ENCODE measurements at places on chromosomes 6 and 20. TPM values are rescaled to one million over a fixed set of nuclear protein-coding genes. Genes with fewer than 3 reads are reported as not detected.

LCA5 gene
- total RNA-seq, result 0.92 TPM

- H3K4me1 ChIP-seq, result peaks cover 64% of the 10 kb centered on the region
- no peak for DNase-seq
- peak overlapping the region; percentile 82 for H3K27ac ChIP-seq
- H3K4me3 ChIP-seq, result peak overlapping the region; percentile 70
- H3K27me3 ChIP-seq, result no peaks in the 10 kb centered on the region
- H3K36me3 ChIP-seq, result no peaks in the 10 kb centered on the region
Measured at GRCh38 chr20:1392443-1392692, 486 bp downstream of the FKBP1A start.

DNA sequence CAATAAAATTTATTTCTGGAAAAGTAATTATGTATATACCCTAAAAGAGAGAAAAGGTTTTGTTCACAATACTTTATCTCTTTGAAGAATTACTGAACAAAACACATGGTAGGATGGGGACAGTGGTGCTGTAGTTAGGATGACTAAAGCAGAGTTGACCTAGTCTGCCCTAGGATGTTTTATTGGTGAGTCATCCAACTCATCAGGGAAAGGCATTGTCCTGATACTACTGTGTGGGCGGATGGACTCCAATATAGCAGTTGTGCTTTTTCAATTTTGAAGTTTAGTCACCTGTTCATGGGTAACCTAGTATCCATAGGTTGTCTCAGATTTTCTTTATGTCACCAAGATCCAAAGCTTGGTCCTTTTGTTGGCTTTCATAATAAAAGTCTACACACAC, 53.3 kb upstream of the EYS start:
- H3K36me3 ChIP-seq, result no peaks in the 10 kb centered on the region
- no peak overlapping the region for H3K4me3 ChIP-seq
- H3K27ac ChIP-seq, result no peak overlapping the region
- H3K4me1 ChIP-seq, result no peaks in the 10 kb centered on the region
- no peak for DNase-seq
- no peaks in the 10 kb centered on the region for H3K27me3 ChIP-seq

DNA sequence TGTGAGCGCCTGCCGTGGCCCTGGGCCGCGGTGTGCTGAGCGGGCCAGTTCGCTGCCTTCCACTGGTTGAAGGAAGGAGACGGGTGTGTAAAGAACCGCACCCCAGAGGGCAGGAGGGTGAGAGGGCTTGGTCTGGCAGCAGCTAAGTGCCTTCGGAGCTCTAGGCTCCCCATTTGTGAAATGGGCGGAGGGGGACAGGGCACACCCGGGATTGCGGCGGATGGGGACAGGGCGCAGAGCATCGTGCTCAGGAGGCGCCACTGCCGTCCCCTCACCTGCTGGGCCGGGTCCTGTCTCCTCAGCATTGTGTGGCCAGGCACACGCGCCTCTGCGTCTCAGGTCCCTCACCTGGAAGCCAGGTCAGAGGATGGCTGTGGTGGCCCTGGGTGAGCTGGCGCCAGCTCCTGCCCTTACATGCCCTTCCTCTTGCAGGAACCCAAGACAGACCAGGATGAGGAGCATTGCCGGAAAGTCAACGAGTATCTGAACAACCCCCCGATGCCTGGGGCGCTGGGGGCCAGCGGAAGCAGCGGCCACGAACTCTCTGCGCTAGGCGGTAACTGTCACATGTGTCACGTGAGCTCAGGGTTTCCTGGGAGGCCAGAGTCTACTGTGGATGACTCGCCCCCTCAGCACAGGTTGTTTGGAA, 3.1 kb downstream of the ADRM1 start:
- H3K27me3 ChIP-seq, result no peaks in the 10 kb centered on the region
- no peak overlapping the region for H3K4me3 ChIP-seq
- no peak overlapping the region for H3K27ac ChIP-seq
- no peaks in the 10 kb centered on the region for H3K36me3 ChIP-seq
- no peak for DNase-seq

DNA sequence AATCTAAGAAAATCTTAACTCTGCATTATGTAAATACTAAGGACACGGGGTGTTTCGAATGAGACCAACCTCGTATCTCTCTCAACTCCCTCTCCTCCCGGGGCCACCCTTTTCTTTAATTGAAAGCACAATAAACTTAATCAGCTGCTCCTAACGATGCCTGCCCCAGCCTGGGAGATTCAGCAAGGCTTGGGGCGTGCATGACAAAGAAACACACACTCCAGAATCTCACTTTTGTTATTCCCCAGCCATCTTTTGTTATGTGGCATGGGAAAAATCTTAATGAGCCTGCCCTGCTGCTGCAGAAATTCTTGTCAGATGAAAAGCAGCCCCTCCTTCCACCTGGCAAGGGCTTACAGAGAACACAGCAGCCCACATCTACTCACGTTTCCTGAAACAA, 117.4 kb downstream of the TTLL2 start:
- DNase-seq, result no peak
- no peak overlapping the region for H3K4me3 ChIP-seq
- no peaks in the 10 kb centered on the region for H3K36me3 ChIP-seq
- H3K27me3 ChIP-seq, result peaks cover 5% of the 10 kb centered on the region

- no peak overlapping the region for H3K4me3 ChIP-seq
- no peaks in the 10 kb centered on the region for H3K36me3 ChIP-seq
- no peaks in the 10 kb centered on the region for H3K27me3 ChIP-seq
- no peak overlapping the region for H3K27ac ChIP-seq
Measured at GRCh38 chr6:1145768-1146218, 166.1 kb upstream of the FOXQ1 start.

Measured in B cell (primary cell).